ENCODE measurements at places on chromosomes 12 and 14.

DNA sequence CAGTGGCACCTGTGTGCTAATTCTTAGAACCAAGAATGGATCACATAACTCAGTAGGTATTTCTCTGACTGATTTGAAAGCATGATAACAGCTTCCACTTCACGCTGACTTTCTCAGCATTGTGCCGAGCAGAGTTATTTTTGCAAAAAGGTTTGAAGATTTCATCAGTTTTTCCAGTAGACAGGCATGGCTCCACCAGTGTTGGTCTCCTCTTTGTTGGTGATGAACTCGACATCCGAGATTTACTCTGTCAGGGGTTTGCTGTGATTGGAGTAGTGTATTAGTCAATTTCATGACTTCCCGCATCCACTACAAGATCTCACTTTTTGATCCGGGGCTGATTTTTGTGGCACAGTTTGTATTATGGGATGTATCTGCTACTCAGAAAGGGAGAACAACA is 85.3 kb downstream of the PRKCH start:
- no peak for DNase-seq

GRCh38 chr12:93925585-93926205 is 222.7 kb upstream of the PLXNC1 start:
- DNase-seq: no peak

- no peak for DNase-seq
These were observed 1.7 kb upstream of the FGD4 start for GRCh38 chr12:32397696-32398095.

GRCh38 chr12:27474344-27474743 is 27.8 kb downstream of the SMCO2 start:
- DNase-seq: no peak

DNA sequence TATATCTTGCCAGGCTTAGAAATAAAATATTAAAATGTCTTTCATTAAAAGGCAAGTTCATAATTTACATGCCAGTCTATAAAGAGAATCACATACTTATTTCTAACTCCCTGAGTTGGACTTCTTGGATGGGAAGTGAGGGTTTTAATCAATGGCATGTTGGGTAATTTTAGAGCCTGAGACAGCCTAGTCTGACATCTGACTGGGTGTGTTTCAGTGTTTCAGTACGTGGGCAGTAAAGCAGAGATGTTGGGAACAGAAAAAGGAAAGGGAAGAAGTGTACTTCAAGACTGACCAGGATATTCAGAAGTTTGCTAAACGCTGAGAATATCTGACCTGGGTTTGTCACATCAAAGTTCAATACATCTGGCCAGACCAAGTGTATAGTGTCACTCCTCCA is 171.8 kb downstream of the BTG1 start:
- no peak for DNase-seq

DNA sequence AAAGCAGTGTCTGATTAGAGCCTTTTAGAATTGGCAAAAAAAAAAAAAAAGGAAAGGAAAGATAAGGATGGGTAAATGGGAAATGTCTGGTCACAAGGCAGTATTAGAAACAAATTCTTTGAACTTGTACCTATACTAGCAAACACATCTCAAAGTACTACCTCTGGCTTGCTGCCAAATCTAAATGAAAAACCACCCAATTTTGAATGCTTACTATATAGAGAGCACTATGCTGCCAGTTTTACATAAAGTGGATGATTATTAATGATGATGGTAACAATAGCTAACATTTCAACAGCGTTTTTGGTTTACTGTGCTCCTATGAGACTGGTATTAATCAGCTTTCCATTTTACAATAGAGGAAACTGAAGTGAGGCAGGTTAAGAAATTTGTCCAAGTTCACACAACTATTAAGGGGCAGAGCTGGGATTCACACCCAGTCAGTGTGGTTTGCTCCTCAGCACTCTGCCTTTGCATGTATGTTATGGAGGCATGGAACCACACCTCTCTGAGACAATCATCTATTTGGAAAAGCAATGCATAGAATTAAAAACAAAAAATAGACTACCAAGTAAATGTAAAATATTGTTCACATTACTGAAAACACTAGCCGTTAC is 34.2 kb downstream of the ATP2B1 start:
- DNase-seq: no peak

DNA sequence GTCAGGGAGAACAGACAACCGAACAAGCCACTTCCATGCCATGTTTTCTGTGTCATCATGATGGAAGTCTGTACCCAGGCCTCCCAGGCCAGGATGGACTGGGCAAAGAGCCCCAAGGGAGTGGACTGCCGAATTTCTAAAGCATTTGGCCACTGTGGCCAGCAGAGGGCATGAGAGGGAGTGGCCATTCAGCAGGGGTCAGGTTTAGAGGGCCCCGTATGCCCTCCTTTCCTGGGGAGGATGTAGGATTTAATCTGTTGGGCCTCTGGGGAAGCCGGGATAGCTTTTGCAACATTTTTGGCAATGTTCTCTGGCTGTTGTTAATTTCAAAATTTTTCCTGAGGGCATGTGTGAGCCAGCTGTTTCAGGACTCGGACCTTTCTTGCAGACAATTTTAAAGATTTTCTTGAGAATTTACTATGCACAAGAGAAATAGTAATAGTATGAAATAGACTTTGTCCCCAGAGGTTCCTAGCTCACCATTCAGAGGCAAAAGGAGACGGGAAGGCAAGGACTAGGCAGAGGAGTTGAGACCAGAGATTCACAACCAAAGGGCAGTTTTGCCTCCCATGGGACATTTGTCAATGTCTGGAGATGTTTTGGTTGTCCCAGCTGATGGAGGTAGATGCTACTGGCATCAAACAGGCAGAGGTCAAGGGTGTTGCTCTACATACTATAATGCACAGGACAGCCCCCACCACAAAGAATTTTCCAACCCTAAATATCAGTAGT is 18.0 kb downstream of the ACACB start:
- DNase-seq: no peak

- DNase-seq: no peak
These were observed 35.4 kb upstream of the EIF5 start for GRCh38 chr14:103298620-103299019.

GRCh38 chr12:105555556-105556295 is 225.2 kb downstream of the C12orf75 start:
- DNase-seq: no peak
